ENCODE measurements at places on chromosomes 13 and 19.

DNA sequence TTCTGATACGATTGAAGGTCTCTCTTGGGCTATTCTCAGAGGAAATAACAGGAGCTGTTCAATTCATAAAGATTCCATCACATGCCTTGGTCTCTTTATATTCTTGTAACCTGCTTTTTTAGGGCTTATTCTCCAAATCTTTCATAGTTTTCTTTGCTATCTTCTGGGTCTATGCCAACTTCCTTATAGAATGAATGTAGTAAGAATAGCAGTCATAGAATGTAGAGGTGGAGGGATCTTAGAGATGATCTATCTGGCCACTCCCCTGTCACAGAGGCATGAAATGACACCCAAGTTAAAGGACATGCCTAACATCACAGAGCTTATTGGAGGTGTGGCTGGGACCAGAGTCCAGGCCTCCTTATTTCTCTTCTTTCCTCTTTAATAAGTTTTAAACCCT, 13.2 kb downstream of the LCP1 start:
- DNase-seq, result no peak

DNA sequence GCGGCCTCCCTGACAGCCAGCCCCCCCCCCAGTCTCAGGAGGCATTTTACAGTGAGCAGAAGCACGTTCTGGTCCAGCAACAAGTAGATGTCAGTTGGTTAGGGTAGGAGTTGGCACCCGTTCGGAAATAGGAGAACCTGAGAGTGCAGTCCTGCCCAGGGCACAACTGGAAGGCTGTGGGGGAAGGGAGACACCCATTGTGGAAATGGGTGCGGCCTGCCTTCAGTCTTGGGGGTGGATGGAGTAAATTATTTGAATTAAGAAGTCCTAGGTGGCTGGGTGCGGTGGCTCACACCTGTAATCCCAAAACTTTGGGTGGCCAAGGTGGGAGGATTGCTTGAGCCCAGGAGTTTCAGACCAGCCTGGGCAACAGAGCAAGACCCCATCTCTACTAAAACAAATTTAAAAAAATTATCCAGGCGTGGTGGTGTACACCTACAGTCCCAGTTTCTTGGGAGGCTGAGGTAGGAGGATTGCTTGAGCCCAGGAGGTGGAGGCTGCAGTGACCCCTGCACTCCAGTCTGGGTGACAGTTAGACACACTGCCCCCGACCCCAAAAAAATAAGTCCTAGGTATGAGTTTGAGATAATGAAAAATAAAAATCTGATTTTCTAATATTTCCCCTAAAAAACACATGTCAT, 1.2 kb downstream of the CIRBP start:
- DNase-seq, result no peak

GRCh38 chr19:12723641-12724426, at the start of gene TNPO2:
Gene TNPO2, minus strand, starts transcription at chr19:12723932. Its CDS starts 2,955 bp downstream, at chr19:12720977.
- DNase-seq, result no peak

DNA sequence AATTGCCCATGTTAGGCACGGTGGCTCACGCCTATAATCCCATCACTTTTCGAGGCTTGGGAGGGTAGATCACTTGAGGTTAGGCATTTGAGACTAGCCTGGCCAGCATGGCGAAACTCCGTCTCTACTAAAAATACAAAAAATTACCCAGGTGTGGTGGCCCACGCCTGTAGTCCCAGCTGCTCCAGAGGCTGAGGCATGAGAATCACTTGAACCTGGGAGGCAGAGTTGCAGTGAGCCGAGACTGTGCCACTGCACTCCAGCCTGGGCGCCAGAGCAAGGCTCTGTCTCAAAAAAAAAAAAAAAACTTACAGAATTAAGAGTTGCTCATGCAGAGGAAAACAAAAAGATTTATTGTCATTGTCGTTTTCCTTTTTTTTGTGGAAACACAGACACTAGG, 3.4 kb upstream of the PSMC4 start:
- no peak for DNase-seq

DNA sequence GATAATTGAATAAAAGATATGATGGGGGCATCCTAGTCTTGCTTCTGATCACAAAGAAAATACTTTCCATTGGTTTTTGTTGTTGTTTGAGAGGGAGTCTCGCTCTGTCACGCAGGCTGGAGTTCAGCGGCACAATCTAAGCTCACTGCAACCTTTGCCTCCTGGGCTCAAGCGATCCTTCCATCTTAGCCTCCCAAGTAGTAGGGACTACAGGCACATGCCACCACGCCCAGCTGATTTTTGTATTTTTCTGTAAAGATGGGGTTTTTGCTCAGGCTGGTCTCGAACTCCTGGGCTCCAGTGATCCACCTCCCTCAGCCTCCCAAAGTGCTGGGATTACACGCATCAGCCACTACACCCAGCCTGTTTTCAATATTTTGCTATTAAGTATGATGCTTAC, 17.1 kb upstream of the PSMC4 start:
- no peak for DNase-seq

DNA sequence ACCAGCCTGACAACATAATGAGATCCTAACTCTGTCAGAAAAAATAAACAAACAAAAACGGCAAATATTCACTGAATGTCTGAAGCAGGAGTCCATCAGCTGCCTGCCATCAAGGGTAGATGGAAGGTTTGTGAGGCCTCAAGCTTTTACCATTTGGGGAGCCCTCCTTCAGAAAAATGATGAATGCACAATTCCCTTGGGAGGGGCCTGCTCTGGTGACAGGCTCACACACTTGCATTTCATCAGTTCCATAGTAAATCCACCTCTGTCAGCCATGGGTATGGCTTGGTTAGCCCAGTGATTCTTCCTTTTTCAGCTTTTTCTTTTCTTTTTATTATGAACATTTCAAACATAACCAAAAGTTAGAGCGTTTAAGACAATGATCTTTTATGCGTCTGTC, 26.3 kb upstream of the KATNAL1 start:
- DNase-seq, result no peak

DNA sequence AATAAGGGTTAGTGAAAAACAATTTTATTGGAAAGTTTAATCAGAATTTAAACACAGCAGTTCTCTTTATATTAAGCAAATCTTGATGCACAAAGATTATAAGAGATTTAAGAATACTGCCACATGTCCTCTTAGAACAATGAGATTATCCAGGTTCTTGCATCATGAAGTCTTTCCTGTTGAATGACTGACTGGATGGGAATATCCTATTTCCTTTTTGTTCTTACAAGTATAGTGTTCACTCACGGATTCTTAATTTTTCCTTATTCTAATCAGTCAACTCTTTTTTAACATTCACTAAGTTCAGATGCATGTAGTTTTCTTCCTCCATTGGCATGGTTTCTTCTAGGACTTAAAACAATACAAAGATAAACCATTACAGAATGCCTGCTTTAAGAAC, 10.1 kb downstream of the URI1 start:
- DNase-seq, result no peak

GRCh38 chr13:100660761-100661160, 13.8 kb downstream of the TMTC4 start:
- DNase-seq, result no peak

GRCh38 chr13:45391926-45392325, 26.2 kb downstream of the SLC25A30 start:
- no peak for DNase-seq

DNA sequence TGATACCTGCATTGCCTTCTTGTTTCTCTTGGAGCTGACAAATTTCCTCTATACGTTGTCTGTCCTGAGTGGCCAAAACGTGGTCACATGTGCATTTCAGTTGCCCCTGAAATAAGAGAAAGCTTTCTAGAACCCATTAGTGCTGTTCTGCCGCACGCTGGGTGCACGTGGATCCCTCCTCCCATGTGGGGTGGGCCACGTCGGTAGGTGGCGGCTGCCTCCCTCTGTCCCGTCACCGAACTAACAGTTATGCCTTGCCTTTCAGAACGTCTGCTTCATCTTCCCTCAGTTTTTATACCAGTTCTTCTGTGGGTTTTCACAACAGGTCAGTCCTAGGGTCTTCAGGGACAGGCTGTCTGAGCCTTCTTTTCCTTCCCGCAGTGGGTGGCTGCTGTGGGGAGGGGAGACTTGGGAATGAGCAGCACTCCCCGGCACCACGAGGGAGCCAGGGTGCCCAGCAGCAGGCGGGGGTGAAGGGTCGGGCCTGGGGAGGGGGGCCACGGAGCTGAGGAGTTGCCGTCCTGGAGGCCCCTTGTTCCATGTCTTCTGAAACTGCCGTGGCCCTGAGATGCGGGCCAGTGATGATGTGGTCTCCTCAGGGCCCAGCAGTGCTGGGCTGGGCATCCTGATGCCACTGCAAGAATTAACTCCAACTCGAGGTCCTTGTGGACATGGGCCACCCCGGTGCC, 109.7 kb upstream of the MCF2L start:
- DNase-seq, result no peak

DNA sequence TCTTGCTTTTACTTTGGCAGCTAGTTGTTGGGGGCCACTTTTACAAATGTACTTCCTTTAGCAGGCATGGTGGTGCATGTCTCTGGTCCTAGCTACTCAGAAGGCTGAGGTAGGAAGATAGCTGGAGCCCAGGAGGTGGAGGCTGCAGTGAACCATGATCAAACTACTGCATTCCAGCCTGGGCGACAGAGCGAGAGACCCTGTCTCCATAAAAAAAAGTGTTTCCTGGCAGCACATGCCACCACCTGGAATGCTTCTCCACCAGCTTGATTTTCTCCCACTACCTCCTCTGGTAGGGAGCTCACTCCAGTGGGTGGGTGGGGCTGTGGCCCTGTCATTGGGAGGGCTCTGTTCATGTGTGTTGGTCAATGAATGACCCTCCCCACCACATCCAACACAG, 12.5 kb downstream of the FZR1 start:
- DNase-seq, result no peak

DNA sequence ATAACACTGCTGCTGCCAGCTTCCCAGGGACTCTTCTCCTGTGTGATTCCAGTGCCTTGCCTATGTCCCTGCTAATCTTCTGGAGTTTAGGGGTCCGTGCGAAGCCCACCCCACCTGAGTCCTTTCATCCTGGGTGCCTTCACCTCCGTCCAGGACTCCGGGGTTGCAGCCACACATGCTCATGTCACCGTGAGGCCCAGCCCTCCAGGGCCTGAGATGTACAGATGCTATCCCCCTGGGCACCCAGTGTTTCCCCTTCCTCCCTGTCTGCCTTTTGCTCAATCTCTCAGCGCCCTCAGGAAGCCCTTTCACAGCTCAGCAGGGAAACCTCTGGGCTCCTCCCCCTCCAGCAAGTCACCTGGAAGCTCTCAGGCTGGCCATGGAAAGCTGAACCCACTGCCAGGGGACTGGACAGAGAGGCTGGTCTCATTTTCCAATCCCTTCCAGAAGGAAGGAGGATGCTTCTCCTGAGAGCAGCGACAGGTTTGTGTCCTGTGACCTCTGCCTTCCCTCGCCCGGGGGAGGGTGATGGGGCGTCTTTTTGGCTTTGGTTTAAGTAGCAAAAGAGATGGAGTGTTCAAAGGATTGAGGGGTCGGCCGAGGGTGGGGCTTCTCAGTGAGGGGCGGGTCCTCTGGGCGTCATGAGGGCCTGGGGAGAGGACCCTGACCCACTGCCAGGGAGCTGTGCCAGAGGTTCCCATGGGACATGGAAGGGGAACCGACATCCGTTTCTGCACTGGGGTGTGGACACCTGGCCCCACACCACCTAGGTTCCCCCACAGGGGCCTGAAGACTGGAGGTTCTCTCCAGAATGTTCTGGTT, 30.8 kb upstream of the TFDP1 start:
- no peak for DNase-seq

DNA sequence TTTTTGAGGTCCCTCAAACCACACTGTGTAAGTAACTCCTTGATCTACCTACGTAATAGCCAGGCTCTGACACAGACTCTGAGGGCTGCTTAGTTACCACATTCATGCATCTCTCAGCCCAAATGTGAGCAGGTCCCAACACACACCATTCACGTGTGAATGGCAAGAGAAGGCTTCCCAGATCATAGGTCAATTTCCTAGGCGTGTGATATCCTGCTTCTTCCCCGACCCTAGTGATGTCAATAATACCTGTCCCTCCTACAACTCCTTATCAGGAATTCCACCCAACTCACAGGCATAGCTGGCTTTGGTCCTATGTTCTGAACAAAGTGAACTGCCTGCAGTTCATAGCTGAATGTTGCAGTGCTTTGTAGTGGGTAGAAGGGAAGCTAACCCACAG, 334.5 kb downstream of the RFC3 start:
- no peak for DNase-seq

GRCh38 chr19:8245869-8246835, 37.0 kb downstream of the CERS4 start:
- no peak for DNase-seq

DNA sequence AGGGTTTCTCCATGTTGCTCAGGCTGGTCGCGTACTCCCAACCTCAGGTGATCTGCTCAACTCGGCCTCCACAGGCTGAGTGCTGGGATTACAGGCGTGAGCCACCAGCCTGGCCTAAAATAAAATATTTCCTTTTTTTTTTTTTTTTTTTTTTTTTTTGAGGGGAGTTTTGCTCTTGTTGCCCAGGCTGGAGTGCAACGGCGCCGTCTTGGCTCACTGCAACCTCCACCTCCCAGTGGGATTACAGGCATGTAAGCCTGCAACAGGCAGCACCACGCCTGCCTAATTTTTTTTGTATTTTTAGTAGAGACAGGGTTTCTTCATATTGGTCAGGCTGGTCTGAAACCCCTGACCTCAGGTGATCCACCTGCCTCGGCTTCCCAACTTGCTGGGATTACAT, 4.9 kb downstream of the ZNF506 start:
- no peak for DNase-seq

DNA sequence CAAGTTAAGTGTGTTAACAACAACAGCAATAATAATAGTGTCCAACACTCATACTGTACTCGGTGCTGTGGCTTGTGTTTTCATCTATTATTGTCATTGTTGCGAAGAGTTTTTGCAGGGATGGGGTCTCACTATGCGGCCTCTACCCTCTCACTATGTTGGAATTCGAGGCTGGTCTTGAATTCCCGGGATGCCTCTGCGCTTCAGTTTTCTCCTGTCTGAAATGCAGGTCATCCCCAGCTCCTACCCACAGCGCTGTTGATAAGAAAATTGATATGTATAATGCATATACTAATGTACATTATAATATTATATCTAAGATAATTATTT, 4.9 kb upstream of the SBK3 start:
- no peak for DNase-seq

DNA sequence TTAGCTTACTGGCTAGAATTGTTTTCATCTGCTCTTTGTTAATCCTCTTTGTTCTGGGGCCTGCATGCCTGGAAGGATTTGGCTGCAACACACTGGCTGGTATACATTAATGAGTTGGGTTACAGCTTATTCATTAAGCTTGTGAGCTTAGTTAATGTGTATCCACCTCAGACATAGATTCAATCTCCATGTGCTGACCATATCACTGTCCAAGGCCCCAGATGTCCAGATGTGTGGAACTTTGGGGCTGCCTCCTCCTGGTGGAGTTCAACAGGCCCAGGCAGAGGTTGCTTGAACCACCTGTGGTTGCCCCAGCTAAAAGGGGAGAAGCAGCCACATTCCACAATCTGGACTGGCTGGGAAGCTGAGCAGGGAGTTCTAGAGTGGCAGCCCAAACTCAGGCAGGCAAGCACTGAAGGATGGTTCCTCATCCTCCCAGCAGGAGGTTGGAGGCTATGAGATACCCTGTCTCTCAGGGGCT, 5.4 kb downstream of the DIAPH3 start:
- no peak for DNase-seq

DNA sequence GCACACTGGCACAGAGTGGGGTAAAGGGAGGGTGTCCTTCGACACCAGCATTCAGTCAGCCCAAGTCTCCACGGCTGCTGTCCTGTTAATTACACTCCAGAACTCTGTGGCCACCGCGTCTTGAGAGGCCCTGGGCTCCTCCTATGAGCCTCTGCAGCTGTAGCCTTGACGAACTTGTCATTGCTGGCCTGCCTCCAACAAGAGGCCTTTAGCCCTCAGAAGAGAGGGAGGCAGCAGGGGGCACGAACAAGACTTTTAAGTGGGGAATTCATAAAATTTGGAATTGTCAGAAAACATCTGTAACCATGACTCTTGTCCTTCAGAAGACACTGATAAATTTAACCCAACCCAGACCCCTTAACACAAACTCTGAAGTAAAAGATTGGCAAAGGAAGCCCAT, 241.9 kb downstream of the UQCRFS1 start:
- no peak for DNase-seq
